ENCODE measurements at places on chromosomes 3 and 15.

- DNase-seq: no peak
Observed at GRCh38 chr3:13205567-13206143, 132.4 kb upstream of the IQSEC1 start.

DNA sequence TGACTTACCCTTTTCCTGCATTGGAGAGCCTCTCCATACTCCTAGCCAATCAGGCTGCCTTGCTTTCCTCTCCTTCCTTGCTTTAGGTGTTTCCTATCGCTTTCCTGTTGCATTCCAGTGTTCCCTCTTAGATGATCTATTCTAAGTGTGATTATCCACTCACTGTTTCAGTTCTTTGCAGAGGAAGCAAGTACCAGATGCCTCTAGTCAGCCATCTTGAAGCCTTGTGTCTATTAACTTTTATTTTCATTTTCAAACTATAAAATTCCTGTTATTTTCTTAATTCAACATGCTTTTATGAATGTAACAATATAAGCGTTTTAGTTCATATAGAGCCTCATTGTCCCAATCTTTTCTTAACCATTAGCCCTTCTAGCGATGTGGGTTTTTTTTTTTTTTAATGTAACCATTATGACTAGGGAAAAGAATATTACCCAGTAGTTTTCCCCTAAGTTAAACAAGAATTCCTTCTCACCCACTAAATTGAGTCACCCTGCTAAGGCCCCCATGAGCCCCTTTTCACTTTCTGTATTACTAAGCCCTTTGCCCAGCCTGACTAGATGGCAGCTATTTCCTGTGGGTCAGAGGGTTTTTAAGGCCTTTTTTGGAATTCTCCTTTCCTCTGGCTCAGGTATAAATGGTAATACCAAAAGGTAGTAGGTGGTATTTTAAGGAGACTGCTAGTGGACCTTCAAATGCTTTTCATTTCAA, 229.4 kb upstream of the CTNNB1 start:
- no peak for DNase-seq

DNA sequence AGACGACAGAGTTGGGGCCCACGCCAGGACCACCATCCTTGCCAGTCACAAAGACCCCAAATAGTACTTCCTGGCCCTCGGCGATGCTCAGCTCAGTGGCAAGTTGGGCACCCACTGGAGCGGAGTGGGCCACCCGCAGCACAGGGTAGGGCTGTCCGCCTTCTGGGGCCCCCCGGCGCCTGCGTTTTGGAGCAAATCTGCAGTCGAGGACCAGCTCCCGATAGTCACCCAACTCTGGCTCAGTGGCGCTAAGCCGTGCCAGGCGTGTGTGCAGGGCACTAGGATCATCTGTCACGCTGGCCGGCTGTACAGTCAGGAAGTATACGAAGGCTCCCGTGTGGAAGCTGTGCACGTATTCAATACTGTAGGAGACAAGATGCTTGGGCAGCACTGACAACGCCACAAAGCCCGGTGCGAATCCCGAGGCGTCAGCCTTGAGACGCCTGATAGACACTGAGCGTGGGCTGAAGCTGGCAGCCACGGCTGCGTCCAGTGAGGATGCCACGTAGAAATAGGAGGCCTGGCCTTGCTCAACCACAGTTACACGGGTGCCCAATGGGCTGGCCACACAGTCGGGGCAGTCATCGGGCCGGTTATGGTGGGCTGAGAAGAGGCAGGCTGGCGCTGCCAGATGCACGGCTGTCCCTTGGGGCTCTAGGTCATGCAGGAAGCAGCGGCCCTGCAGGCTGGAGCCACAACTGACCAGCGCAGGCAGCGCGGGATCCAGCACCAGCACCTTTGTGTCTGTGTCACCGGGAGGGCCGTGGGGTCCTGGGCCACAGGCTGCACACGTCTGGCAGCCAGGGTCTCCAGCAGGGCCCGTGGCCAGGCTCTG, 945 bp downstream of the MST1R start:
- DNase-seq: no peak

DNA sequence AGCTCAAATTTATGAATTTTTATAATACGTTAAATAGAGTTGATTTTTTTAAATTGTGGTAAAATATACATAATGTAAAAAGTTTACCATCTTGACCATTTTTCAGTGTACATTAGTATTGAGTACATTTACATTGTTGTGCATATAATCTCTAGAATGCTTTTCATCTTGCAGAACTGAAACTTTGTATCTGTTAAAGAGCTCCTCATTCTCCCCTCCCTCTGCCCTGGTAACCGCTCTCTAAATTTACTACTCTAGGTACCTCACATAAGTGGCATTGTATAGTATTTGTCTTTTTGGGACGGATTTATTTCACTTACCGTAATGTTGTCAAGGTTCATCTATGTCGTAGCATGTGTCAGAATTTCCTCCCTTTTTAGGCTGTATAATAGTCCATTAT, 13.6 kb downstream of the TBC1D23 start:
- no peak for DNase-seq

DNA sequence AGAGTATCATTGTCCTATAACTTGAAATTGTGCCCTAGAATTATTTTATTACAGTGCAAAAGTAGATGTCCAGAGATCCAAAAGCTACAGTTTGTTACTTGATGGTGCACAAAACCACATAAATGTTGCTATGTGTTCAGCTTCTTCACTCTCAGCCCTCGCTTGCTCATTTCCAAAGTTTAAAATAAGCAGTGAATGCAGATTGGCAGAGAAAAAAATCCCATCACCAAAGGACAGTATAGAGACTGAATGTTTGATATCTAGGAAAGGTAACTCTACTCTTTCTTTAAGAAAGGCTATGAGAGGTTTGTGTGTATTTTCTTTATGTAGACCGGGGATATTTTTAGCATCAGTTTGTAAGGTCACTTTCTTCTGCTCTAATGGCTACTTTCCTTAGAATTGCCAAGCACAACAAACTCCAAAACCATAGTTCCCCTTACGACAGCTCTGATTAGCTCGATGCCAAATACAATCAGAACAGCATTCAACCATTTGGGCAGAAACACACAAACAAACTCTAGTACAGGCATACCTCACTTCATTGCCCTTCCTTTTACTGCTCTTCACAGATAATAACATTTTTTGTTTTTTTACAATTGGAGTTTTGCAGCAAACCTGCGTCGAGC, 164.1 kb upstream of the CCDC54 start:
- DNase-seq: no peak

DNA sequence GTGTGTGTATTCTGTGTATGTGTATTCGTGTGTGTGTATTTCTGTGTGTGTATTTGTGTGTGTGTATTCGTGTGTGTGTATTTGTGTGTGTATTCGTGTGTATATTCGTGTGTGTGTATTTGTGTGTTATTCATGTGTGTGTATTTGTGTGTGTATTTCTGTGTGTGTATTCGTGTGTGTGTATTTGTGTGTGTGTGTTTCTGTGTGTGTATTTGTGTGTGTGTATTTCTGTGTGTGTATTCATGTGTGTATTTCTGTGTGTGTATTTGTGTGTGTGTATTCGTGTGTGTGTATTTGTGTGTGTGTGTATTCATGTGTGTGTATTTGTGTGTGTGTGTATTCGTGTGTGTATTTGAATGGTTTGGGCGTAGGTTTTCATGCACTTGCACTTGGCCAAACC, 405.4 kb downstream of the SOX2 start:
- no peak for DNase-seq

DNA sequence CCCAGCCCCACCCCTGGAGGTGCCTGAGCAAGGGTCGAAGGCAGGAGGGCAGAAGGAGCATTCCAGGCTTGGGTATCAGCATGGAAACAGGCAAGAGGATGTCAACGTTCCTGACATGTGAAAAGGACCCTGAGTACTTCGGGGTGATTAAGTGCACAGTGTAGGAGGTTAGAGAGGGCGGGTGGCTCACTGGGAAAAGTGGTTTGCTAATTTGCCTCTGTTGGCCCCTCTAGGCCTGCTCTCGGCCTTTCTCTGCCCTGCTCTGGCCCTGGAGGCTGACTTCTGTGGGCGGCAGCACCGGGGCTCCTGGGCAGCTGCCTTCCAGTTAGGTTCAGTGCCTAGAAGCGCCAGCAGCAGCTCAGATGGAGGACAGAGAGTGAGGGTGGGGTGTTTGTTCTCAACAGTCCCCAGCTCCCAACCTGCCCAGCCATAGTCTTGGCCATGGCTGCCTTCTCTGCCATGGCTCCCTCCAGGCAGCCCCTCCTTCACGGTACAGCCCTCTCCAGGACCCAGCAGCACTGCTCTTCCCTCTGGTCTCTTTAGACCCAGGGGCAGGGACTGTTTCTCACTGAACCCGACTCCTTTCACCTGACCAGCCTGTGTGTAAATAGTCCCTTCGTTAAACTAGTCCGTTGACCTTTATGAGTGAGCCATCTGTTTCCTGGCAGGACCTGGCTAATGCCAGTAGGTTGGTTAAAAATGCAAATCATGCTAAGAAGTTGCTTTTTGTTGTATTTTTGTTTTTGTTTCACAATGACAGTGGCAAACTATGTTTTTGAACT, 107.1 kb upstream of the TPM1 start:
- DNase-seq: peak; percentile 71

GRCh38 chr3:81218023-81218422, 543.4 kb downstream of the GBE1 start:
- DNase-seq: no peak

DNA sequence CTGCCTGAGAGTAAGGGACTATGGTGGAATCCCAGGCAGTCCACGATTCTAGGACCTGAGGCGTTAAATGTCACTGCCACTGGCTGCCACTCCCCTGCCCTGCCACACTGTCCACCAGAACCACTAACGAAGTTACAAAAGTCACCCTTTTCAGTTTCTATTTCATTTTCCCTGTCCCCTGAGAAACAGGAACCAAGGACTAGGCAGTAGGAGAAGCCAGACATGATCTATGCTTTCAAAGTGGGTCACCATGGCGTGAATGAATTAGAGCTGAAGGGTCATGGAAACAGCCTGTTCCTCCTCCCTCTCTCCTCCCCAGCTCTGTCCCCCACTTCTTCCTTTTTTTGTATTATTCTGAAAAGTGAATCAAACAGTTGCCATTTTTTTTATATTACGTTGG, 9.1 kb upstream of the ADPRH start:
- no peak for DNase-seq

DNA sequence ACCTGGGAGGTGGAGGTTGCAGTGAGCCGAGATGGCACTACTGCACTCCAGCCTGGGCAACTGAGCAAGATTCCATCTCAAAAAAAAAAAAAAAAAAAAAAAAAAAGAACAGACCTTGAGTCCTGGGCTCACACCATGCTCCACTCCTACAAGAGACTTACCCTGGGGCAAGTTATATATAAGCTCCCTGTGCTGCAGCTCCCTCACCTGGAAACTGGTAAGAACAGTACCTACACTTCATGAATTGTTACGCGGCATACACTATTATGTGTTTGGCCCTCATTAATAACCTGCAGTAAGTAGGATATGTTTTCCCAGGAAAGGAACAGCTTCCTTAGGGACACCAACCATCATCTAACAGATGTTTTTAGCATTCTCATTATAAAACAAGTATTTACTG, 119.6 kb downstream of the FMN1 start:
- no peak for DNase-seq

GRCh38 chr3:98361289-98361688, 7.6 kb downstream of the OR5K4 start:
- DNase-seq: no peak

Measured in cerebellum (tissue), 4 donors.